ENCODE measurements at places on chromosomes 5 and 9.

- no peak for DNase-seq
Observed at GRCh38 chr9:26604076-26604662, 288.4 kb downstream of the CAAP1 start.

DNA sequence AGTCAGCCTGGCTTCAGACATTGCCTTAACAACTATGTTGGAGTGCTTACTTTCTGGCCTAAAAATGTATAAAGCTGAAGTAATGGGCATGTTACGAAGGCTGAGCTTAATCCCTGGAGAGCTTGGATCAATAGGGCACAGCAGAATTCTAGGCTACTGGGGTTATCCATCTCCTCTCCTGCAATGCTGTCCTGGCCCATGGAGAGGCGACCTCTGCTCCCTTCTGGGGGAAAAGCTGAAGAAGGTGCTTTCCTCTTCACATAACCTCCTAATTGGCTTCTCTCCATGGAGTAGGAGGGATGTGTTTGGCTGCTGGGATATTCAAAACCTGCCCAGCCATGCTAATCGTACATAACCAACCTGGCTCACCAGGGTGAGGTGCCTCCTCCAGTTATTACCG is 403.5 kb downstream of the DMRT2 start:
- no peak for DNase-seq

DNA sequence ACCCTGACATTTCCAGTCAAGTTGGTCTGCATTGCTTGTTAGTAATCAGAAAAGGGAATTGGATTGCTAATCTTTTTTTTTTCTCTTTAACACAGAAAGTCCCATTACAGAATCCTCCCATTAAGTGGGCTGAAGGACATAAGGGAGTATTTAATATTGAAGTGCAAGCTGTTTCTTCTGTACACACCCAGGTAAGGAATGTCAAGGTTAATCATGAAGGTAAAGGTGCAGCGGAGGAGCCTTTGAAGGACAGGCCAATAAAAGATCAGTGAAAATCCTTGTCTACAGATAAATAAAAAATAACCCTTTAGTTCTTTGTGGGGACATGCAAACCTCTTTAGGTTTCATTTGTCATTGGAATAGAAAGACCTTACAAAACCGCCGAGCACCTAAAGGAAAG is 161.4 kb downstream of the DOCK8 start:
- DNase-seq = no peak

- no peak for DNase-seq
Observed at GRCh38 chr5:25241981-25242380, 597.2 kb upstream of the CDH10 start.

DNA sequence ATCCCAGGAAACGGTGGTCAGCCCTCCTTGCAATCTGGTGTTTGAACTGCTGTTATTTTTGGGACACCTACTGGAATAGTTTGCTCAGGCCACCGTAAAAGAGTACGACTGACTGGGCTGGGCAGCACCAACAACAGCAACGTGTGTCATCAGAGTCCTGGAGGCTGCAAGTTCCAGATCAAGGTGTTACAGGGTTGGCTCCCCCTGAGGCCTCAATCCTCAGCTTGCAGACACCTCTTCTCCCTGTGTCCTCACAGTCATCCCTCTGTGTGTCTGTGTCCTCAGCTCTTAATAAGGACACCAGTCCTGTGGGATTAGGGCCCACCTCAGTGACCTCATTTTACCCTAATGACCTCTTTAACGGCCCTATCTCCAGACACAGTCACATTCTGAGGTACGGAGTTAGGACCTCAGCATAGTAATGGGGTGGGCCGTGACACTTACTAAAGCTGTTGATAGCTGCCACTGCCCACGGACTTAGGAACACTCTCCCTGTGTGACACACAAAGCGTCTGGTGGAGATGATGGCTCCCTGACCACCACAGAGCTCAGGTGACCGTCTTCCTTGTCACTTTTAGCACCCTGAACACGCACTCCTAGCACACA is 16.8 kb downstream of the GLT6D1 start:
- DNase-seq = no peak

DNA sequence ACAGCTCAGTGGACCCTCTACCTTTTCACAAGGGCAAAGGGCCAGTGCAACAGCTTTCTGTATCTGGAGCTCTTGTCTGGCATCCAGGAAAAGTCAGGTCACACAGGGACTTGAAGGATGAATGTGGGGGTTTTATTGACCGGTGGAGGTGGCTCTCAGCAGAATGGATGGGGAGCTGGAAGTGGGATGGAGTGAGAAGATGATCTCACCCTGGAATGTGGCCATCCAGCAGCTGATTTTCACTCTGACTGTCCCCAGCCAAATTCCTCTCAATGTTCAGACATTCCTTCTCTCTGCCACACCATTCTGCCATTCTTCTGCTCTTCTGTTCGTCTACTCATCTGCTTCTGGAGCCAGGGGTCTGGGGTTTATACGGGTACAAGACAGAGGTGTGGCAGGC is 1119.9 kb downstream of the TAF11L14 start:
- no peak for DNase-seq

Measured in NCI-H1436 treated with DMSO at 0.1 percent for 48 hours (cell line).